ENCODE measurements at places on chromosomes 12 and 14.

DNA sequence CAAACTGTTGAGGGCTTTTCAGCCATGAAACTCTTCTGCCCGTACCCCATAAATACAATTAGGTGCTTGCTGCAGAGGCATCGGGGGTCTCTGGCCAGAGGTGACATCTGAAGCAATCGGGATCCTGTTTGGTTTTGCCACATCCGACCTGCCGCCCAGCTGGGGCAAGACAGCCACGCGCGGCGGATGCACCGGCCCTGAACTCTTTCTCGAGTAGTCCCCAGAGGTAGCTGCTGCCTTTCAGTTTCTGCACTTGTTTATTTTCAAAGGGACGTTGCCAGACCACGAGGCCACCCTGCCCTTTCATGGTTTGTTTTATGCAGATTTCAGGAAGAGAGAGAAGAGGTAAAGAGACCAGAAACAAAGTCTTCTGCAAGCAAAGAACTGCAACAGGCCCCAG, 10.6 kb upstream of the MLXIP start:
- no peak for DNase-seq

DNA sequence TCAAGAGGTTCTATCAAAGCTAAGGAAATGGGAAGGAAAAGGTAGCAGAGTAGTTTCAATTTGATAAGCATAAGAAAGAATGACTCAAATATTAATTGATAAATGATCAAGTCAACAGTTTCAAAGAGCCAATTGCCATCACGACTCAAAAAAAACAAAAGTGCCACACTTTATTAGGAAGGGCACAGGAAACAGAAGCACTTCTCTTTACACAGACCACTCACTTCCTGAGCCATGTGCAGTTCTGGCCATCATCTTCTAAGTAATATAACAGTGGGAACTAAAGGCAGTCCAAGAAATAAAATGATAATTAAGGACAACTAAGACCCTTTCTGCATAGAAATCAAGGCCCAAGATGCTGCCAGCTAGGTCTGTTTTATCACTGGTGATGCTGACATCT, 13.2 kb downstream of the TM7SF3 start:
- no peak for DNase-seq

GRCh38 chr12:68056300-68056699, 67.1 kb downstream of the IFNG-AS1 start:
- DNase-seq = no peak

DNA sequence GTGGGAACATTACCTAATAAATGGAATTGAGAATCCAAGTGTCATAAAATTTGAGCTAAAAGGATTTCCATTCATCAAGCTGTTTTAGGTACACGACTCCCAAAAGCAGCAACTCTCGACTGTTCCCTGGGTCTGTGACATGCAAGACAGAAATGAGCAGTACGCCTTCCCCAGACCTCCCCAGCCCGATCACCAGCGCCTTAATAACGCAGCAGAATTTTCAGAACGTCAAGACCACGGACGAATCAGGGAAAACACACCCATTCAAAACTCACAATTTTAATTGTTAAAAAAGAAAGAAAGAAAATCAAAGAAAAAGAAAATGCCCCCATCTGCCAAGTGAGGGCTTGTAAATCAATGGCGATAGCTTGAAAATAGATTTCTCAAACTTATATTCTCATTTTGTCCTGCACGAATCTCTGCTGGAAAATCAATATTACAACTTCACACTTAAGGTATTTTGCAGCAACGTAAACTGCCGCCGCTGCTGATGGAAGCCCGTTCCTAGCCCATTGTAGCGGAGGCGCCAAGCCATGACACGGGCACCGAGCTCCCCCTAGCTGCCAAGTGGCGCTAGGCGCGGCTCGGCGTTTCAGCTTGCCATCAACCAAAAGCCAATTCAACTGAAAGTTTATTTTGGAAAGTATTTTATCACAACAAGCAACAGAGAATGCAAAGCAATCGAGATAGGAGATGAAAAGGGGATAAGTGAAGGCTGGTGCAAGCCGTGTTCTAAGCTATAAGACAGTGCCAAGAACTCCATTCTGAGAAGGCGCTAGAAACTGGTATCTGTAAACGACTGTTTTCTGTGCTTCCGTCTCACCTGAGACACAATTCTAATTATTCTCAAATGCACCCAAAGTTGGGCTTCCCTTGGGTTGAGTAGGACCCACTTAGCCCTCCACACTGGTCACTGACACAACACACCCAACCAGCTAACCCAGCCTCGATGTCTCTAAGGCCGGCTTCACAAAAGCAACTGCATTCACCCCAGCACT, 5.5 kb downstream of the BCL11B start:
- DNase-seq = peak; percentile 92

GRCh38 chr12:73308079-73308478, 1035.9 kb downstream of the TRHDE start:
- DNase-seq = no peak
